Endothelial cell (in vitro differentiated cells): ENCODE measurements at places on chromosomes 12 and 14.

- no peak for DNase-seq
These were observed 27.1 kb upstream of the MTERF2 start for GRCh38 chr12:107014055-107014454.

DNA sequence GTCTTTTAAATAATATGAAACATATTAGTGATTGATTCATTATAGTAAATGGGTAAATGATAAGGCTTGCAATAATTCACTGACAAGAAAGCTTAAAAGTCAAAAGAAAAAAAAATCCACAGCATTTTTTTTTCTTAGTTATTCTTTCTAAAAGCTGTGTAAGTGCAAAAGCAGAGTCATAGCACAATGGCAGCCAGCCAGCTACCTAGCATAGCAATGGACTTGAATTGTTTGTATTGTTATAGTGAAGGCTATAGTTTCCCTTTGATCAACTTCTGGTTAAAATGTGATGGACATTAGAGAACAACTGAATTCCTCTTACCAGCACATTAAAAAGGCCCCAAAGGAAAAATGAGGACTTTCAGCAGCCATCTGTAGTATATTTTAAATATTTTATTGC lies 232.1 kb downstream of the NAV3 start:
- DNase-seq = no peak

GRCh38 chr14:26261368-26262122 lies 336.3 kb downstream of the NOVA1 start:
- DNase-seq = no peak

- no peak for DNase-seq
These were observed 1.3 kb downstream of the TRAF3 start for GRCh38 chr14:102778338-102779083.

DNA sequence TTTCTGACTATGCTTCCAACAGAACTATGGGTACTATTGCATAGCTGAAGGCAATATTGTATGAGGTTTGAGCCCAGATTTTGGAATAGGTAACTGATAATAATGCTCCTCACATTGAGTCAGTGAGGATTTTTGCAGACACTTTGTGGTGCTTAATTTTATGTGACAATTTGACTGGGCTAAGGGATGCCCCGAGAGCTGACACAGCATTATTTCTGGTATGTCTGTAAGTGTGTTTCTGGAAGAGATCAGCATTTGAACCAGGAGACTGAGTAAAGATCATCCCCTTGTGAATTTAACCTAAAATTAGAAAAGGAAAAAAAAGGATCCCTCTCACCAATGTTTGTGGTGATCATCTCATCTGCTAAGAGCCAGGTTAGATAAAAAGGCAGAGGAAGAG lies 404.9 kb downstream of the AEBP2 start:
- no peak for DNase-seq

- no peak for DNase-seq
These were observed 25.0 kb upstream of the SYCP3 start for GRCh38 chr12:101764051-101764792.

DNA sequence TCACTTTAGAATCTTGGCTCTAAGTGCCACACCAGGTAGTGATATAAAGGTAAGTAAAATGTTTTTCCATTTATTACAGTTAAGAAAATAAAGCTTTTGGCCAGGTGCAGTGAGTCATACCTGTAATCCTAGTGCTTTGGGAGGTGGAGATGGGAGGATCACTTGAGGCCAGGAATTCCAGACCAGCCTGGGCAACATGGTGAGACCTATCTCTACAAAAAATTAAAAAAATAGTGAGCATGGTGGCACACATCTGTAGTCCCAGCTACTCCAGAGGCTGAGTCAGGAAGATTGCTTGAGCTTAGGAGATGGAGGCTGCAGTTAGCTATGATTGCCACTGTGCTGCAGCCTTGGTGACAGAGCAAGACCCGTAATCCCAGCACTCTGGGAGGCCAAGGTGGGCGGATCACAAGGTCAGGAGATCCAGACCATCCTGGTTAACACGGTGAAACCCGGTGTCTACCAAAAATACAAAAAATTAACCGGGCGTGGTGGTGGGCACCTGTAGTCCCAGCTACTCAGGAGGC lies 5.0 kb downstream of the FANCM start:
- DNase-seq = no peak

- DNase-seq = no peak
These were observed 34.9 kb upstream of the SIX1 start for GRCh38 chr14:60684203-60684602.

- DNase-seq = peak; percentile 65
These were observed 411.9 kb downstream of the FUT8 start for GRCh38 chr14:65824285-65824977.

DNA sequence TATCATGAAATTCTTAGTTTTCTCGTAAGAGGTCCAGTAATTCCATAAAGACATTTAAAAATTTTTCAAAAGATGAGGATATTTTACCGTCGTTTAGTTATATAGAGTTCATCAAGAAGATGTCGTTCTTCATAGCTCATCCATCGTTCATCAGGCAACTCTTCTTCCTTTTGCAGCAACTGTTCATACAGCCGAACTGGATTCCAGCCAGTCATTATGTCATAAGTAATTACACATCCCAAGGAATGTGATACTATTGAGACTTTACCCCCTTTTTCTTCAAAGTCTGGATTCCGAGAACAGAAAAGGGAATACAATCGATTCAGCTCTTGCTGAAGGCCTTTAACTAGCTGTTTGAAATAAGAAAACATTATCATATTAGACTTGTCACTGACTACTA lies 90.3 kb downstream of the DDHD1 start:
- no peak for DNase-seq

DNA sequence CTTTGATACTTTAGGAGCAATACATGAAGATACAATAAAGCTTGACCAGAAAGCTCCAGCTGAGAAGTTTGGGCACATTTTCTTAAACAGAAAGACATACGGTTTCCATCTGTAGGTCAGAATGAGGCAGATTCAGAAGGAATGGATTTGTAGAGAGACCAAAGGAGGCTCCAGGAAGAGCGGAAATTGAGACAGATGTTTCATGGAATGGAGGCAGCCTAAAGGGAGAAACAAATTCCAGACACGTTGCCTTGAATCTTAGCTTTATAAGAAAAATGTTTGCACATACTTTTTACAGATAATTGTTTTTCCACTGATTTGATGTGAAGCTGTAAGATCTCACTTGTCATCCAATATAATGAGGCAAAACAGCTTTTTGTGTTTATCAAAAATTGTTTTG lies 24.8 kb downstream of the EPYC start:
- DNase-seq = no peak

GRCh38 chr14:54652188-54652587 lies 85.3 kb downstream of the SAMD4A start:
- DNase-seq = peak; percentile 53

DNA sequence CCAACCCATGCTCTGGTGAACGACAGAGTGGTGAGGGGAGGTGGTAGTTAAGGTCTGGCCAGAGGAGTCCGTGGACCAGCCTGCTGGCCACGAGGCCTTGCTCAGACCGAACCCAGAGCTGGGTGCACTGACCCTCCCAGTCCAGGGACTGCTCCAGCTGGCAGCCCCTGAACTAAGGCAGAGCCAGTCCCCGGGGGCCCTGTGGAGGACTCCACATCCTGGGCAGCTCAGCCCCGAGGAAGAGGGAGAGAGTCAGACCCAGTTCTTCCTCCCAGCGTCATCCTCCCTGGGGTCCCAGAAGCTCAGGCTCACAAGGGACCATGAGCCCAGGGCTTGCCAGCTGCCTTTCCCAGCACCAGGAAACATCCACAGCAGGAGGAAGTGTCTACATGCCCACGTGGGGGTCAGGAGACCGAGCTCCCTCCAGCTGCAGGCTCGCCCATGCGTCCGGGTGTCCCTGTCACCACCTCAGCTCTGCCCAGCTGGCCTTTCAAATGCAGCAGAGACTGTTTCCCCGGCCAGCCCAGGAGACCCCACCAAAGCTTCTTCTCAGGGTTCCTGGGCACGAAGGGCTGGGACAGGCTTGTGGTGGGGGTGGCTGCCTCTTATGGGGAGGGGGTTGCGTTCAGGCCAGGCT lies 194.4 kb downstream of the KIF26A start:
- DNase-seq = no peak

DNA sequence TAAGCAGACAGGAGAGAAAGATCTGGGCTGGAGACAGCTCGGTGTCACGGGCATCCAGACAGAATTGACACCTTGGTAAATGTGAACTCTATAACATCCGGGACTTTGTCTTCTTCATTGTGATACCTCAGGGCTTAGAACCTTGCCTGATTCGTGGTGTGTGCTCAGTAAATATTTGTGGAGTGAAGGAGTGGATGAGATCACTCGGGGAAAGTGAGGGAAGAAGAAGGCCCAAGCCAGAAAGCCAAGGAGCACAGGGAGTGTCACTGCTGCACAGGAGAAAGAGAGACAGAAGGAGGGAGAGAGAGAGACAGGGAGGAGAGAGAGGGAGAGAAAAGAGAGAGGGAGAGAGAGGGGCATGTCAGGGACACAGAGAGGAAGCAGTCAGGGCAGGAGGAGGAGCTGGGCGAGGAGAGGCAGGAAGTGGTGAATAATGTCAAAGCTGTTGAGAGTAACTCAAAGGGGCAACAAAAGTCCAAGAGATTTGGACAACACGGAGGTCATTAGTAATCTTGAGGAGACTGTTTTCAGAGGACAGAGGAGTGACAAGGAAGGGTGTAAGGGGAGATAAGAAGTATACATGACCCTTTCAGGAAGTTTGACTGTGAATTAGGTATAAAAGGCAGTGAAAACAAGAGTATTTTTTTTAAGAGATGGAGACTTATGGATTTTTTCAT lies 141.6 kb upstream of the MAX start:
- DNase-seq = no peak

GRCh38 chr12:178829-179109 lies 35.2 kb downstream of the SLC6A12 start:
- DNase-seq = no peak

DNA sequence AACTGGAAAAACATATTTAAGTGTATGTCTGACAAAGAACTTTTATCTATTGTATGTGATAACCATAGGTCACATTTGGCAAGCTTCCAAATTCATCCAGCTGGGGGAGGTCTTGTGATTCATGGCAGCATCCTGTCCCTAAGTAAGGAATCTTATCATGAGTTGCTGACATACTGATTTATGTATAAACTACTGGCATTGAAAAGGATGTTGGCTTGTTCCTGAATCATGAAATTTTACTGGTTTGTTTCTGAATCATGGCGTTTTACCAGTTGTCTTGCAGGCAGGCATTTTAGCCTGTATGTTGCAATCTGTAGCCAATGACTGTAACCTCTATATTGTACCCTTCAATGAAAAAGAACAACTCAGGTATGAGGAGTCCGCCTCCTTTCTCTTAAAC lies 244.8 kb downstream of the IPO8 start:
- DNase-seq = no peak

GRCh38 chr14:51070726-51071125 lies 24.2 kb downstream of the TRIM9 start:
- DNase-seq = no peak

DNA sequence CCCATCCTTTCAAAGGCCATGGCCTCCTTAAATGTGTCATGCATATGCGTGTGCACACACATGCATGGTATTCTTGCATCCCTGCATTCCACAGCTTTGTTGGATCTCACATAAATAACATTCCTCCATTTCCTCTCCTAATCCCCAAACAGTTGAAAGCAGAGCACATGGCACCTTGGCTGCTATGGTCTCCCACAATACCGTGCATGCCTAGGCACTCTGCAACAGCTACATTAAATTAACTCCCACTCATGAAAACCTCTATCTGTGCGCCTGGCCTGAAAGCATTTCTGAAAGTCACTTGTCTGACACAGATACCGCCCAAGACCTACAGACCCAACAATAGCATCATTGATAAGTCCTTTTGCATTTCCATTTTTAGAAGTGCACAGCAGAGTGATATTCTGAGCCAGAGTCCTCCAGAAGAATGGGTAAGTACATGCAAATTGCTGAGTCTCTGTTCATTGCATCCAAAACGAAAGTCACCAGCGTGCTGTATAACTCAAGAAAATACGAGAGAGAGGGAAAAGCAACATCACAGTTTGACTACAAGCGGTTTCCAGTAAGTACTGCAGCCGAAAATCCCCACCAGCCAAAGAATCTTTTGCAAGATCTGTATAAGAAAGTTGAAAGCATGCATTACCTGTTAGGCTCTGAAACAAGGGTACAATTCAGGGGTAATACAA lies 436 bp downstream of the ASB2 start:
- no peak for DNase-seq

- DNase-seq = no peak
These were observed 4.7 kb upstream of the PSMA6 start for GRCh38 chr14:35287431-35288013.

- no peak for DNase-seq
These were observed 47.1 kb downstream of the SINHCAF start for GRCh38 chr12:31278832-31279231.

- DNase-seq = no peak
These were observed 29.1 kb upstream of the APOF start for GRCh38 chr12:56391721-56392120.

DNA sequence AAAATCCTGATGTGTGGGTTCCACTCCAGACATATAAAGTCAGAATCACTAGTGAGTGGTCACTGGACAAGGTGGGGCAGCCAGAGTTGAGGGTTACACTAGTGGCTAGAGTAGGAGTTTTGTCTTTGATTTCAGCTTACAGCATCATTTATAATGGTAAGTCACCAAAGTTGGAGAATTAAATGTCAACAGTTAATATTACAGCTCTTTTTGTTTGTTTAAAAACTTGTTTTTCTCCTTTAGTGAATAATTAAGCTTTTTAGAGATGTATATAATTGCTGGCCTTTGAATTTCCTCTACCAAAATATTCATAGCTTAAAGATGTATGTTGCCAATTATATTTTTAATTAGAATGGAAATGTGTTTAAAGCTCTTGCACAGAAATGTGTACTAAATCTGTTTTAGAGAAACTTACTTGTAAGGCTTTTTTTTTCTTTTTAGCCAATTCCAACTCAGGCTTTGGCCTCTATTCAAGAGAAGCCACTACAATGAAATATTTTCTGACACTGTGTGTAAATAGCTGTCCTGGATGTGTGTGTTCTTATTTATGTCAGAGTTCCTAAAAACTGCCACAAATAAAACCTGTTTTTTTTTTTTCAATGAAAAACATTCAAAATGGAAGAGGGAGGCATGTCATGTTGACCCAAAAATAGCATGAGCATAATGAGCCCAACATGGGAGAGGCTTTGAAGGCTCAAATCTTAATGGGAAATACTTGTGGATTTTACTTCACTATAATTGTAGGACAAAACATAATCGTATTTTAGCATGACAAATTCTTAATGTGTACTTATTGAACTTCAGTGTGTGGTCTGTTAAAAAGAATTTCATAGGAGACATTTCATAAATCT lies 92.2 kb downstream of the TBC1D30 start:
- DNase-seq = no peak

DNA sequence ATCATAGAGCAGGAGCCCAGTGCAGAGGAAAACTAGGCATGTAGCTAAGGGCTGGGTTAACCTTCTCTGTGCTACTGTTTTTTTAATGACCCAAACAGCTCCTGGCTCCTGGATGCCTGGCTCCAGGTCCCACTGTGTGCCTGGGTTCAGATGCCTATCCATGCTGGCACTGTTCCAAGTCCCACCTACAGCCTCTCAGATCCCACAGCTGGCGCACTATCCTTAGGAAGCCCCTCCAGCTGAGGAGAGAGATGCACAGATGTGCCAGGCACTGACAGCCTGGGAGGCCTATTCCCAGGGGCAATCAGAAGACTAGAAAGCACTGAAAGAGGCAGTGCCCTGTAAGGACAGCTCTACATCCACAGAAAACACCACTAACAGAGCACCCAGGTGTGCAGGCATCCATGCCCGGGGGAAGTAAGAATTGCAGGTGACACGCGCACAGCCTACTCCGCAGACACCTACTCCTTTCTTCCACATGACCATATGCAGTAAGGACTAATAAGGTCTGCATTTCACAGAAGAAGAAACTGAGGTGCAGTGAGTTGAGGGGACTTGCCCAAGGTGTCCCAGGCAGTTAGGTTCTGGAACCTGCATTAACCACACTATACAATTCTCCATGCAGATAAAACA lies 51.2 kb downstream of the PITPNM2 start:
- DNase-seq = no peak
